ENCODE measurements at places on chromosomes 13 and 19. TPM values are rescaled to one million over a fixed set of nuclear protein-coding genes. Genes with fewer than 3 reads are reported as not detected.

GRCh38 chr19:4316956-4317355 is 12.6 kb downstream of the FSD1 start:
- DNase-seq: no peak

- DNase-seq: no peak
Observed at GRCh38 chr19:5246554-5247155, 94.0 kb downstream of the PTPRS start.

BEST2 gene
- total RNA-seq: 0.16 TPM

RNF225 gene
- 0.49 TPM for total RNA-seq

SMAD9 gene
- total RNA-seq: not detected

GPR183 gene
- 152 TPM for total RNA-seq

All from T-cell (primary cell).